GM04503 (cell line): ENCODE measurements at places on chromosomes 7 and 10.

- DNase-seq, result no peak
These were observed 344.9 kb upstream of the MKI67 start for GRCh38 chr10:128471151-128471550.

GRCh38 chr7:157403646-157404401 lies 67.0 kb downstream of the DNAJB6 start:
- DNase-seq, result no peak

DNA sequence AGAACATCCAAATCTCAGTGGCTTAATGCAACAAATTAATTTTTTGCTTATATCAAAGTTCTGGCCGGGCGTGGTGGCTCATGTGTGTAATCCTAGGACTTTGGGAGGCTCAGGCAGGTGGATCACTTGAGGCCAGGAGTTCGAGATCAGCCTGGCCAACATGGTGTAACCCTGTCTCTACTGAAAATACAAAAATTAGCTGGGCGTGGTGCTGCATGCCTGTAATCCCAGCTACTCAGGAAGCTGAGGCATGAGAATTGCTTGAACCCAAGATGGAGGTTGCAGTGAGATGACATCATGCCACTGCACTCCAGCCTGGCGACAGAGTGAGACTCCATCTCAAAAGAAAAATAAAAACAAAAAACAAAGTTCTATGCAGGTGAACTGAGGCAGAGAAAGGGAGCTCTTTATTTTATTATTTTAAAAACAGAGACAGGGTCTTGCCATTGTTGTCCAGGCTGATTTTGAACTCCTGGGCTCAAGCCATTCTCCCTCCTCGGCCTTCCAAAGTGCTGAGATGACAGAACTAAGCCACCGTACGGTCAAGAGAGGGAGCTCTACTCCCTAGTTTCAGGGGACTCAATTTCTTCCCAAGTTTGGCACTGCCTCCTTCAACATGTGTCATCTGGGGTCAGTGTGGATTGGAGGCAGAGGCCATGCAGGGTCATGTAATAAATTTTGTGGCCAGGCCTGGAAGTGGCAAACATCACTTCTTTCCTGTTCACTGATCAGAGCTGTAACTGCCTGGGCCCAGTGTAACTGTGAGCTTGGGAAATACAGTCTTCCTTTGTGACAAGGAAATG lies 2.4 kb downstream of the ADCK2 start:
- DNase-seq, result peak; percentile 53

- DNase-seq, result no peak
These were observed 18.1 kb upstream of the NPTX2 start for GRCh38 chr7:98598846-98599615.
